AML-193 (cell line): ENCODE measurements at places on chromosomes 6 and 20.
A peak's percentile ranks its signal among the peaks of the same experiment; 100 is the strongest.

DNA sequence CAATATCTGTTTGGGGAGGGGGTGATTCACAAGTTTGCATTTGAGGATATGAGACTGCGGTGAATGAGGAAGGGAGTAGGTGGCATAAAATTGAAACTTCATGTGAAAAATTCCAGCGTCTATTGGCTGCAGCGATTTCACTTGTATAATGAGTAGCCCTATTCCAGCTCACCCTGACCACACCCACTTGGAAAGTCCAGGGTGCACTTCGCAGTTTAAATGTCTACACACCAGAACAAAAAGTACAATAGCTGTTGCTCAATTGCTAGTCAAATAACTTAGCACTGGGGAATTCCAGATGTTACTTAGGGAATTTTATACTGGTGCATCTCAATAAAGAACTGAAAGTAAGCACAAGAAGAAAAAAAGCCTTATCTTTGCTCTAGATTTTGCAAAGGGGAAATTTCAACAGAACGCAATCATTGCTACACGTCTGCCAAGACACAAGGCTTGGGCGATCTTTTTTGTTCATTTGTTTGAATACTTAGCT is 6.3 kb downstream of the TNFAIP3 start:
- DNase-seq = peak; percentile 67

GRCh38 chr20:19274412-19275015 is 62.1 kb downstream of the SLC24A3 start:
- no peak for DNase-seq

DNA sequence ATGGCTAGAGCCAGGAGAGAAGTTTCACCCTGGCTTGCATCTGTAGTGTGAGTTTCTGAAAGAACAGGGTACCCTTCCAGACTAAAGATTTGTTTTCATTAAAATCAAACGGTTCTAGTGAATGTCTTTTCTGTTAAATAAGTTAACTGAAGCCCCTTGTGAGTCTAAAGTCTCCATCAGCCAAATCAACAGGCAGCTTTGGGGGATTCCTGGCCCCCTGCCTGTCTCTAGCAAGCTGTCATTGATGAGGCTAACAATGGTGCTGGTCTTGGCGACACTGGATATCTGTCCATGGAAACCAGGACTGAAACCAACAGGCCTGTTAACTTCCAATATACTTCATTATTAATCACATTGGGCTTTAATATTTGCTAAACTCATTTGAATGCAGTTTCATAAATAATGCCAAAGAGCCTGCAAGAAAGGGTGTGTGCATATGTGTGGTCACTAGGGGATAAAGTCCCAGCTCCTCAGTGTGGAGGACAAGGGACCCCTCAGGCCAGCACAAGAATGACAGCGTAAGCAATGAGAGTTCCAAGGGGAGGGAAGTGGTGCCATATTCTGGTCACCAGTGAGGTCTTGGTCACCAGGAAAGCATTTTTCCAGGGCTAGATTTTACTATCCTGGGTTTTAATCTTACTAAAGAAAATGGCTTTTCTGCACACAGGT is 9.1 kb upstream of the RNF182 start:
- no peak for DNase-seq

- DNase-seq = no peak
Observed at GRCh38 chr6:150310539-150310938, 58.3 kb upstream of the IYD start.

DNA sequence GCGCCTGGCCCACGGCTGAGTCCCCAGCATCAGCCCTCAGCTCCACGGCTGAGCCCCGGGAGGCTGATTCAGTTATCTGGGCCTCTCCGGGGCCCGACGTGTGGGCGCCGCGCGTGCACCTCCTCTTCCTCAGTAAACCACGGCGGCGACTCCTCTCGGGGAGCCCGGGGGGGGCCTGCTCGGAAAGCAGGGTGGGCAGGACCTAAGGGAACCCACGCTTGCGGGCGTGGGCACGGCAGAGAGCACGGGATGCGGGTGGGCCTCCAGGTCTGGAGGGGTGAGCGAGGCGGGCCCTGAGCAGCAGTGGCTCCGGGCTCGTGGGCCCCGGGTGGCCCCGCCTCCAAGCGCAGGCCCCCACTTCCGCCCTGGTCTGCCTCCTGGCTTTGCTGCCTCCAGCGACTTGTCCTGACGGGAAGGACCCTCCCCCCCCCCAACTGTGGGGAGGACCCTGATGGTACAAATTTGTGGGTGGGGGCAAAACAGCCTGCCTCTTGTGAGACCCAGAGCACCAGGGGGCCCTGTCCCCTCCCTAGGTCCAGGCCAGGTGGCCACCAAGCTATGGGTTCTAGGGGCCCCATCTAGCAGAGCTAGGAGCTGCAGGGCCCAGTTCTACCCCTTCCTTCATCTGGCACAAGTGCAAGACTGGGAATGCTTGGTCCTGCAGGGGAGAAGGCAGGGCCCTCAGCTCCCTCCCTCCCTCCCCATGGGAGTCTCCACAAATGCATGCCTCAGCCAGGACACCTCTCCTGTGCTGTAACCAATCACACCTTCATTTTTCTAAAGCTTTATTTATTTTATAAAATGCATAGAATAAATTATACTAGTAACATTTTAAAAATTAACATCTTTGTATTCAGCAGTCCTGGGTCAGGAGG is 16.9 kb downstream of the UCKL1 start:
- DNase-seq = no peak

DNA sequence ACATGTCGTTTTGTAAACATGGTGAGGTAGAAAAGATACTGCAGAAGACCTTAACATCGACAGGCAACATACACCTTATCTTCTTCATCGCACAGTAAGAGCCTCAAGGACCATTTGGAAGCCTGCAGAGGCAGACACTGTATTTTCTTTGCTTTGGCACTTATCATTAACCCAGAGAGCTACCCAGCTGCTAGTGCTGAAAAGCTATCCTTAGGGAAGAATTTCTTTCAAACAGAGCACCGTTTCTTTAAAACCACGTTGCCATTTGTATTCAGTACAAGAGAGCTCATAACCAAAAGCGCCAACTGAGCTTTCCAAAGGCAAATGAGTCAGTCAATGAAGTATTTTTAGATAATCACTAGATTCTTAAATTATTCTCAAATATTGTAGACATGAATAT is 306.6 kb downstream of the EPM2A start:
- DNase-seq = no peak

DNA sequence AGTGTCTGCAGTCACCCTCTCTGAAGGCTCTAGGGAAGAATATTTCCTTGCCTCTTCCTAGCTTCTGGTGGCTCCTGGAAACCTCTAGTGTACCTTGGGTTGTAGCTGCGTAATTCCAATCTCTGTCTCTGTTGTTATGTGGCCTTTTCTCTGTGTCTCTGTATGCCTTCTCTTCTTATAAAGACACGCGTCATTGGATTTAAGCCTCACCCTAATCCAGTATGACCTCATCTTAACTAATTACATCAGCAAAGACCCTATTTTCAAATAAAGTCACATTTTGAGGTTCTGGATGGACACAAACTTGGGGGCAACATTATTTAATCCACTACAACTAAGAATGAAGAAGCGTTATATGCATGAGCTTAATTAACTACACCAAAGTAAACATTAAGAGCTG is 111.4 kb upstream of the ZNF184 start:
- no peak for DNase-seq

DNA sequence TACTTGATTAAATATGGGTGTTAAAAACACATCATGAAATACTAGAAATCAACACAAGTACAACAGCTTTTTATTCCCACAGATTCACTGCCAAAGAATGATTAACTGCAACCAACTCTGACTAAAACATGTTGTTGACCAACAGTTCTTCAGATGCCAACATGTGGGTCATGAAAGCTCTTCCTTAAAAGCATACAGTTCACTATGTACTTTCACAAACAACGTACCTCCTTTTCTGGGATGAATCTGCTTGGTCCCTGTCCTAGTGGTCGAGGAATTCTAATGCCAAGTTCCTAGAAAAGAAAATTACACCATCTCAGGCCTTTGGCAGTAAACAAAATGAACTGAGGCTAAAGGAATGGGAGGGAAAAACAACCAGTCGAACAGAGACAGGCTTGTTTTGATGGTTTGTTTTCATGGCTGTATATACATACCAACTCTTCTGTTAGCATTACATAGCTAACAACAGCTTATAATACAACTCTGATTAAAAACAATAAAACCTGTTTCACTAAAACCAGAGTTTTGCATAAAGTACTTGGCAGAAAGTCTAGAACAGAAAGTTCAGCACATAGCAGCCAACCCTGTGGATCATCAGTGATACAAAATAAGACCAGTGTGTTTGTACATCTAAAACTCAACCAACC is 92.5 kb downstream of the SESN1 start:
- DNase-seq = no peak
